ENCODE measurements at places on chromosomes 5 and 9.
A peak's percentile ranks its signal among the peaks of the same experiment; 100 is the strongest.

GRCh38 chr9:99579964-99580363 lies 241.7 kb upstream of the NR4A3 start:
- DNase-seq = no peak

- peak; percentile 16 for DNase-seq
These were observed 128.3 kb downstream of the SLF1 start for GRCh38 chr5:94746731-94747124.

GRCh38 chr5:103910786-103911185 lies 348.2 kb upstream of the NUDT12 start:
- DNase-seq = no peak

GRCh38 chr9:16342246-16343020 lies 528.0 kb downstream of the BNC2 start:
- DNase-seq = peak; percentile 50

DNA sequence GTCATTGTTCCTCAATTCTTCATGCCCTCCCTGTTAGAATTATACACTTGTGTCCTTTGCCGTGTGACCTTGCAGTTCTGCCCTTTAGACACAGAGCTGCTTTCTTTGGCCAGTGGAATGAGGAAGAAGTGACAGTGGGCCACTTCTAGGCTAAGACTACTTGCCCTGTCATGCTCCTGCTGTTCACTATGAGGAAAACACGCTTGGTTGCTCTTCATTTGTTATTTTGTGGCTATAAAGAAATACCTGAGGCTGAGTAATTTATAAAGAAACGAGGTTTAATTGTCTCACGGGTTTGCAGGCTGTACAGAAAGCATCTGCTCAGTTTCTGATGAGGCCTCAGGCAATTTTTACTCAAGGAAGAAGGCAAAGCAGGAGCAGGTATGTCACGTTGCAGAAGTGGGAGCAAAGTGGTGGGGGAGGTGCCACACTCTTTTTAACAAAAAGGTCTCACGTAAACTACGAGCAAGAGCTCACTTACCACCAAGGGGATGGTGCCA lies 279.1 kb upstream of the DMAC1 start:
- no peak for DNase-seq

DNA sequence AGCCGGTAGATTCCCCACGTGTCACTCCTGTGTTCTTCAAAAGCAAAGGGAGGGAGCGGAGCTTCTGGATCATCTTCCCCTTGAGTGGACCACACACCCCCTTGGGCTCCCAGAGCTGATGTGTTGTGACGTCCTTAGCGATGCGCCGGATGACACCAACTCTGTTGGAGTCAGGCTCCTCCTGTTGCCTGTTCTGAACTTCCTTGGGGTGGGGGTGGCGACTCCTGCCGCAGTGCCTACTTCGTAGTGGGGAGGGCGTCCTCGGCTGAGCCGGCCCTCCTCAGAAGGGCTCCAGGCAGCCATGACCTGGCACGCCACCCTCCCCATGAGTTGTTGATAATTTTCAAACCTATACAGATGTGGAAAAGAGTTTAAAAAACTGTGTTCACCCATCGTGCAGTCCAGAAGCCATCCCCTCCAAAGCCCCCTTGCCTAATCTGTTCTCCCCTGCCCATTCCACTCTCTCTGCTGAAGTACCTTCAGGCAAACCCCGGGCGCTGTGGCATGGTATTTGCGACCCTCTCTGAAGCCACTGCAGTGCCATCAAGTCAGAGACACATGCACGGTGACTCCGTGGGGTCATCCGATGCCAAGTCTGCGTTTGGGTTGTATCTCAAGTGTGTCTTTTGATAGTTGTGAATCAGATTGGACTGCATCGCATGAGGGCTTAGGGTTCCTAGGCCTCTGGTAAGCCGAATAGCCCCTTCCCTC lies 16.7 kb downstream of the EXOC3 start:
- no peak for DNase-seq

DNA sequence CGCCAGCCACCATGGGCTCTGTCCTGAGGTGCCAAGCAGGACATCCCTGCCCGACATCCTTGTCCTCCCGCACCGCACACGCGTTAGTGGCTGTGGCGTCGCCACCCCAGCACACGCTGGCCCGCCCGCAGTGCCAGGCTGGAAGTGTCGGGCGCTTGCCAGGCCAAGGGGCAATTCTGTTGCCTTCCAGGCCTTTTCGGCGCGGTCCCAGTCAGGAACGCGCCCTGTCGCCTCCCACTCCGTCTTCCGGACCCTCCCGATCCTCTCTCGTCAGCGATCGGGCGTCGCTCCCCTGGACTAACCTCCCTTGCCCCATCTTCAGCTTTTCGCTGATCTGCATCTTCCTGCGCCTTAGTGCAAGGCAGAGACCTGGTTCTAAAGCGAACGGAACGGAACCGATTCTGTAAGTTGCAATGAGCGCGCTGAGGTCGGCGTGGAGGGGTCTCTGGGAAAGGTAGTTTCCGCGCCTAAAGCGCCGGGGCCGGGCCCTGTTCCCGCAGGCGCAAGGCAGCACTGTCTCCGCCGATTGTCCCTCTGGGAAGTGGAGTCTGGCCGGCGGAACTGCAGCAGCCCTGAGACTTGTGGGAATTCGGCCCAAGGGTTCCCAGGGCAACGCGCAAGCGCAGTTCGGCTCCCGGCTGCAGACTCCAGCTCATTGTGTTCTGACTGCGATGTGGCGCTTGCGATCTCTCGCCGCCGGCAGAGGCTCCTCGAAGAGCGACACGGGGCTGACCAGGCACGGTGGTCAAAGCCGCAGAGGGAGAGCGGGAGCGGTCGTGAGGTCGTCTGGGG lies at the start of gene ZNF454:
ZNF454 (plus strand) TSS at position 630 of the 792 bp plus-strand sequence. CDS start 1,594 bp downstream, outside the sequence.
- DNase-seq = peak; percentile 91

Measured in fibroblast of mammary gland (primary cell).